T-helper 9 cell (primary cell): ENCODE measurements at places on chromosomes 12 and 14.

DNA sequence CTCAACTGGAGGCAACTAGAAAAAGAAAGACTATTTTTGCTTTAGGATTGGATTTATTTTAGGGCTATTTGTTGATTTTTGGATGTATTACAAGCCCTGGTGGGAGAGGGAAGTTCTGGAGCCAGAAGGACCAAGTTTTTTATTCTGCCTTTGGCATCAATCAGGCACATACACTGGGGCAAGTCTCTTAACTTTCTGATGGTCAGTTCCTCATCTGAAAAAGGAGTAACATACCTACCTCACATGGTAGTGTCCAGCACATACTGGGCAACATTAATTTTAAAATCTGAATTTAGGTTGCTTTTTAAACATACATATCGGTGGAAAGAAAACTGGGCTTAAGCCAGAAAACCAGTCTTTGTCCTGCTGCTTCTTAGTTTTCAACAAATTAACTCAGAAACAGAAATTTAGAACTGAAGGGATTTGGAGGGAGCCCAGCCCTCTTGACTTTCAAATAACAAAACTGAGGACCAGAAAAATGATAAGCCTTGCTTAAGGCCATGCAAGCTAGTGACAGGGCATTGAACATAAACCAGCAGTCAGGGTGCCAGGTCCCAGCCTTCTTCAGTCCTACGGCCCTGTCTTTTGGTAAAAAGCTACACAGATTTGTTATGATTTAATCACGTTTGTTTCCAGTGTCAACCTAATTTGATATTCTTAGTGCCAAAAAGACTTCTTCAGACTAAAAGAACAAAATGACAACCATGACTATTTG, 90.2 kb upstream of the SLC38A2 start:
- no peak for DNase-seq

DNA sequence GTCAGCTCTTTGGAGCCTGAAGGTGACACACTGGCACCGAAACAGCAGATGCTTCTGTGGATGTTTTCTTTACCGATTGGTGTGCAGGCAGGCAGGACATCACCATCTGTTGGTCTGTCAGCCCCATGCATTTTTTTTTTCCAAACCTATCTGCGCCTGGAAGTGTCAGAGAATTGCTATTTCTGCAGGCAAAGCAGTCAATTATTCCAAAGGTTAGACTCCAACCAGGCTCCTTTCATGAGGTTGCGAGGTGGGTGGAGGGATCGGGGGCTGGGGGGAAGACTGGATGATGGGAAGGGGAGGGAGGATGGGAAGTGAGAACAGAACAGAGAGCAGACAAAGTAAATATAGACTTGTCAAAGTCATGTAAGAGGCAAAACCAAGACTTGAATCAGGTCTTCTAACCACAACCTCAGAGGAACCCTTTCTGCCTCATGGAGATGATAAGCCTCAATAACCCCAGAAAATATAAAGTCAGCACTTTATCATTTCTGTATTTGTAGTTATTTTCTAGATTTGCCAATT, 117.7 kb downstream of the OTOGL start:
- no peak for DNase-seq

DNA sequence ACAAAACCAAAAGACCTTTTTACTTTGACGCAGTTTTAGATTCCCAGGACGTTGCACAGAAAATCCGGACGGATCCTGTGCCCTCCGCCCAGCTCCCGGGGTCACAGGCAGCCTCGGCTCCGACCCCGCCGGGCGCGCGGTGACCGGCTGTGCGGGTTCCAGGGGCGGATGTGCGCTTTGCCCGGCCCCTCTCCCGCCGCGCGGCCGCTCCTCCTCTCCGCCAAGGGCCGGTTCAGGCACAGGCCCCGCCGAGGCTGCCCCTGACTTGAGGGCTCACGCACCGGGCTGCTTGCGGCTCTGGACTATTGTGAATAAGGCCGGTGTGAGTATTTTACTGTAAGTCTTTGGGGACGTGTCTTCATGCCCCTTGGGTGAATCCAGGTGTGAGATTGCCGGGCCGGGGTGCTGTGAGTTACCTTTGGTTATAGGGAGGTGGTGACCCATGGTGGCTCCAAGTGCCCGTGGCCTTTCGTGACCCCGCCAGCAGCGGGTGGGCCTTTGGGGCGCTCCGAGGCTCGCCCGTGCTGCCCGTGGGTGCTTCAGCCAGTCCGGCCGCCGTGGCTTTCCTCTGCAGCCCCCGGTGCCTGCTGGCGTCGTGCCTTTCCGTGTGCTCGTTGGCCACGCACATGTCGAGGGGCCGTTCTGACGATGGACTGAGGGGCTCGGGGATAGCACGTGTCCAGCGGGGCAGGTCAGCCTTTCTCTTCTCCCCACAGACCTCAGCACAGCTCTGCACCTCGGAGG, 45.9 kb downstream of the NOC4L start:
- DNase-seq, result peak; percentile 19

GRCh38 chr14:70696026-70696425, 54.3 kb downstream of the TTC9 start:
- no peak for DNase-seq

DNA sequence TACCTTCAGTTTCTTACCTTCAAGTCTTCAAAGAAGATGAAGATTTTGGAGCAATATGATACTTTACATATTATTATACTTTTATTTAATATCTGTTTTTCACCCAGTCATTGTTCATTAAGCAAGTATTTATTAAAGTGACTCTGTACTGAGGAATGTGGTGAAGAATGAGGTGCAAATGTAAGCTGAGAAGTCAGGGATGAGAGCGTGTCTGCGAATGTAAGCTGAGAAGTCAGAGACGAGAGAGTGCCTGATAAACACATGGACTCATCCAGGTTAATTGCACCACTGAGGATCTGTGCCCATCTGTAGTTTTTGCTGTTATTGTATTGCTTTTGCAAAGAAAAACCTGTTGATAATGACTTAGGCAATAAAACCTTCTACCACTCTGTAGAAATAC, 211.9 kb upstream of the FAR2 start:
- no peak for DNase-seq
